ENCODE measurements at places on chromosomes 7 and 10. TPM values are rescaled to one million over a fixed set of nuclear protein-coding genes. Genes with fewer than 3 reads are reported as not detected.

DNA sequence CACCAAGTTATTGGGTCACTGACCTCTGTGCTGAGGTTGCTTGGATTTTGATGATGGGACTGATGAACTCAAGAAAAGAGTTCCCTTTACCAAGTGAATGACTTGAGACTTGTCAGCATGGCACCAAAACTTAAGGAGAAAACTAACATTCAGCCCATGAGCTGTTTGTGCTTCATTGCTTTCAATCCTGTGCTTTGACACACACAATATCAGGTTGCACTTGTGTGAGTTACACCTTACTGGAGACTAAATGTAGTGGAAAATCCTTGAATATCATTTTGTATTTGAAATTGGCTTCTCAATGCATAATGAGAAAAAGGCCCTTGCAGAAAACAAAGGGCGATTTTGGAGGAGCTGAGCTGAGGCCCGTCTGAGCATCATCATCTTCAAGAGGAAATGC is 2.7 kb downstream of the BAG3 start:
- H3K4me1 ChIP-seq, result peaks cover 38% of the 10 kb centered on the region
- H3K27ac ChIP-seq, result no peak overlapping the region
- no peak for DNase-seq
- no peak overlapping the region for H3K4me3 ChIP-seq
- H3K27me3 ChIP-seq, result no peaks in the 10 kb centered on the region

PRKCQ gene
- total RNA-seq, result 13.6 TPM

DNA sequence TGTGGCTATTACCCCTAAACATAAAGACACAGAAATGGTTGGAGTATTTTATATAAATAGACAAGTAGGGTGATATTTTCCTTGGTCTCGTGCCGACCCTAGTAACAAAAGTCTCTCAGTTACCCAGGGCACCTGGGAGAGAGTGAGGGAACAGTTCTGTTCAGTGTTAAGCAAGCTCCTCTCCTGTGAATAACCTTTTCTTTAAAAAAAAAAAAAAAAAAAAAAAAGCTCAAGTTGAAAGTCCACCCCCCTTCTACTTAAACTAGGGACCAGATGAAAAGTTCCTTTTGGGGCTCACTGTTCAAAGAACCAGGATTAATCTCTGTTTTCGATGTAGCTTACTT is 636.9 kb upstream of the GALNT17 start:
- no peaks in the 10 kb centered on the region for H3K36me3 ChIP-seq
- no peaks in the 10 kb centered on the region for H3K4me1 ChIP-seq
- no peaks in the 10 kb centered on the region for H3K27me3 ChIP-seq
- H3K4me3 ChIP-seq, result no peak overlapping the region

DNA sequence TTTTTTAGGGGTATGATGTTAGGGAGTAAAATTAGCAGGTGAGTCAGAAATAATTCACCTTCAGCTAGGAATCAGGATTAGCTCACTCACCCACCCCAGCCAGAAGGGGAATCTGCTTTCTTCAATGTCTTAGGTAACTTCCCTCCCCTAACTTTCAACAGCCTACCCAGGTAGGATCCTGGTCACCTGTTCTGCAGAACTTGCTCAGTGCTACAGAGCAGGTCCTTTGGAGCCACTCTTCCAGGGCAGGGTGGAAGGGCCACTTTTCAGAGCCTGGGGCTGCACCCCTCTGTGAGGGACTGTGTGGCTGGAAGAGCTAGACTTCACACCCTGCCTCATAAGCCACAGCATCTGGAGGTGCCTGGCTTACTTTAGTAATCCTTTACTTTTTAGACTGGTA is 58.1 kb downstream of the SHH start:
- peaks cover 89% of the 10 kb centered on the region for H3K36me3 ChIP-seq
- H3K27me3 ChIP-seq, result no peaks in the 10 kb centered on the region
- H3K4me3 ChIP-seq, result no peak overlapping the region
- DNase-seq, result no peak
- no peak overlapping the region for H3K27ac ChIP-seq

- no peak for DNase-seq
- no peak overlapping the region for H3K27ac ChIP-seq
- no peaks in the 10 kb centered on the region for H3K36me3 ChIP-seq
- H3K27me3 ChIP-seq, result no peaks in the 10 kb centered on the region
- H3K4me1 ChIP-seq, result no peaks in the 10 kb centered on the region
Measured at GRCh38 chr10:120477743-120478141, 20.7 kb downstream of the PLPP4 start.

UBE3C gene
- total RNA-seq, result 76.0 TPM

DNA sequence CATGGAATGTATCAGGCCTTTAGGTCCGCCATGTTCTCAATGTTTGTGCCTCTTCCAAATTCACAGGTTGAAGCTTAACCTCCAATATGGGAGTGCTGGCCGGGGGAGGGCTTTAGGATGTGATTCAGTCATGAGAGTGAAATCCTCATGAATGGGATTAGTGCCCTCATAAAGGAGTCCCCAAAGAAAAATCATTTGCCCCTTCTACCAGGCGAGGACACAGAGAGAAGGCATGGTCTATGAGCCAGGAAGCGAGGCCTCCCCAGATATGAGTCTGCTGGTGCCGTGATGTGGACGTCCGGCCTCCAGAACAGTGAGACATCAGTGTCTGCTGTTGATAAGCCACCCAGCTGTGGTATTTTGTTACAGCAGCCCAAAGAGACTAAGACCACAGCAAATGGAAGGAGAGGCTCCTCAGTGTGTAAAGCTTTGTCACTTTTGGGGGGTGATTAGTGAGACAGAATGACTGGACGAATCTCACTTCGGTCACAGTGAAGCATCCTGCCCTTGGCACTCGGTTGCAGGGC is 231.3 kb upstream of the KLF6 start:
- H3K27me3 ChIP-seq, result no peaks in the 10 kb centered on the region
- H3K4me1 ChIP-seq, result no peaks in the 10 kb centered on the region
- H3K4me3 ChIP-seq, result no peak overlapping the region
- no peaks in the 10 kb centered on the region for H3K36me3 ChIP-seq

FZD8 gene
- 1.2 TPM for total RNA-seq

ABLIM1 gene
- total RNA-seq, result 0.81 TPM

- no peaks in the 10 kb centered on the region for H3K4me1 ChIP-seq
- no peak overlapping the region for H3K4me3 ChIP-seq
Measured at GRCh38 chr10:16728266-16728665, 89.0 kb downstream of the RSU1 start.

DNA sequence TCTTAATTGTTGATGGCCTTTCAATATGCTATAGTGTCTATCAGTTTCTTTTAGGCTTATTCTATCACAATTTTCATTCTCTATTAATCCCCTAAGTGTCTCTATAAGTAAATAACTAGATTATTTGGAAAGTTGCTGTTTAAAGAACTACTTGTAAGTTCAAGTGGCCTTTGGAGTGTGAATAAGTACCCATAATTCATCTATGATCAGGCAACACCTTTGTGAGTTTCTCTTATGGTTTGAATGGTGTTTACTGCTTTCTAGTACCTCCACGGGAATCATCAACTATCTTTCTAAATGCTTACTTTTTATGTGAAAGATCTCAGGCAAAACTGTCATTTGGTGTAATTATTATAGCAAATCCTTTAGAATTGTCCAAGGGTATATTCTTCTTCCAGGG is 166.7 kb downstream of the POU6F2 start:
- no peaks in the 10 kb centered on the region for H3K27me3 ChIP-seq
- no peak for DNase-seq
- H3K4me3 ChIP-seq, result no peak overlapping the region
- no peak overlapping the region for H3K27ac ChIP-seq

GRCh38 chr10:59577984-59578383 is 131.7 kb downstream of the SLC16A9 start:
- H3K36me3 ChIP-seq, result no peaks in the 10 kb centered on the region
- no peak for DNase-seq
- H3K4me3 ChIP-seq, result no peak overlapping the region
- H3K27ac ChIP-seq, result no peak overlapping the region

DNA sequence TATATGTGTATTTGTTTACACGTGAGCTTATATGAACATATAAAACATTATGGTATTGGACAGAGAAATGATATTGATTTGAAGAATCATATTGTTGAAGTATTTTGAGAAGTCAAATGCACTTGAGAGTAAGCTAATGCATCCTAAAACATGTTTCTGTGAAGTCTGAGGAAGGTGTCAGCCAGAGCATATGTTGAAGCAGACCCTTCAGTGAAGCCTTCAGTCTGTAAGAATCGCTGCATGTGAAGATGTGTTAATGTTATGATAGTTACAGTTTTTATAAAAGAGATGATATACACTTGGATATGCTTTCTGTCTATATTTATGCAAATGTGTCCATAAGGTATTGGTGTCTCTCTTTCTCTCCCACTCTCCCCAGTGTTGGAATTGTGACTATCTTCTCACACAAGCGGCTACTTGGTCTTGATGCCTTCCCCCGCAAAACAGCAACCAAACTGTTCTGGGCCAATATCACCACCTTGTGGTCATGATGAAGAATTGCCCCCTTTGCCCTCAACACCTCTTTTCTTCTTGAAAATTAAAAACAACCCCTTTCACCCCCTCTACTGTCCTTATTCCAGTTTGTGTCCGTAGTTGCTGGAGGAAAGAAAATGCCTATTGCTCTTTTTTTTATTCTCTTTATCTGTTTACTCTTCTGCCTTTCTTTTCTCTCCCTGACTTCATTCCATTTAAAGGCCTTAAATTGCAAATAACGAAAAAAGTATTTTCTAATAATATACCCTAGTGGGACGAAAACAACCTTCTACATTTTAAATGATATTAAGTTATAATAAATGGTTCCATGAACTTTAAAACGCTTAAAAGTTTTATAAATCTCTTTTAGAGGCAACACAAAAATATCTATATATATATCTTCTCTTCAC is 64.9 kb downstream of the IKZF1 start:
- H3K27ac ChIP-seq, result no peak overlapping the region
- no peak overlapping the region for H3K4me3 ChIP-seq
- peaks cover 93% of the 10 kb centered on the region for H3K36me3 ChIP-seq
- H3K27me3 ChIP-seq, result no peaks in the 10 kb centered on the region

DNA sequence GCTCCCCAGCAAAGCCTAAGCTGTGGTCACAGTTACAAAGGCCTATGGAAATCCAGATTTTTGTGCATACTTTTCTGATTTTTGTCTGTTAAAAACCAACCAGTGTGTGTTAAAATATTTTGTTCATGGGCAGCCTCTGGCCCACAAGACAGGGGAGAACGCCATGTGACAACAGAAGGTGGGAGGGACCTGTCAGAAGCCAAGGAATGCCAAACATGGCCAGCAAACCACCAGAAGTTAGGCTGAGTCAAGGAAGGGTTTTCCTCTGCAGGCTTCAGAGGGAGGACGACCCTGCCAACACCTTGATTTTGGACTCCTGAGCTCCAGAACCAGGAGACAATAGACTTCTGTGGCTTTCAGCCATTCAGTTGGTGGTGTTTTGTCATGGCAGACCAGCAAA is 127.3 kb downstream of the CUL2 start:
- no peak overlapping the region for H3K27ac ChIP-seq
- H3K4me3 ChIP-seq, result no peak overlapping the region
- no peaks in the 10 kb centered on the region for H3K36me3 ChIP-seq
- peaks cover 39% of the 10 kb centered on the region for H3K27me3 ChIP-seq
- no peaks in the 10 kb centered on the region for H3K4me1 ChIP-seq

USP54 gene
- 20.7 TPM for total RNA-seq
